ENCODE measurements at places on chromosomes 13 and 19.

DNA sequence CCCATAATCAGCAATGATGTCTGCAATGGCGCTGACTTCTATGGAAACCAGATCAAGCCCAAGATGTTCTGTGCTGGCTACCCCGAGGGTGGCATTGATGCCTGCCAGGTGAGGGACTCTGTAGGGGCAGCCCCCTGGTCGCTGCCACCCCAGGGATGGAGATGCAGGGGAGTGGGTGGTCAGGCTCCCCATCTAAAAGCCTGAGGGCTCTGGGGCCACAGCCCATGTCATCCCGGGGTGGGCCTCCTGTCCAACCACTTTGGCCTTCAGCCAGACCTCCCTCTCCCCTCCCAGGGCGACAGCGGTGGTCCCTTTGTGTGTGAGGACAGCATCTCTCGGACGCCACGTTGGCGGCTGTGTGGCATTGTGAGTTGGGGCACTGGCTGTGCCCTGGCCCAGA, 24.1 kb downstream of the HPN start:
- no peak for DNase-seq

GRCh38 chr13:79405501-79405830, 589 bp downstream of the RBM26 start:
- no peak for DNase-seq

DNA sequence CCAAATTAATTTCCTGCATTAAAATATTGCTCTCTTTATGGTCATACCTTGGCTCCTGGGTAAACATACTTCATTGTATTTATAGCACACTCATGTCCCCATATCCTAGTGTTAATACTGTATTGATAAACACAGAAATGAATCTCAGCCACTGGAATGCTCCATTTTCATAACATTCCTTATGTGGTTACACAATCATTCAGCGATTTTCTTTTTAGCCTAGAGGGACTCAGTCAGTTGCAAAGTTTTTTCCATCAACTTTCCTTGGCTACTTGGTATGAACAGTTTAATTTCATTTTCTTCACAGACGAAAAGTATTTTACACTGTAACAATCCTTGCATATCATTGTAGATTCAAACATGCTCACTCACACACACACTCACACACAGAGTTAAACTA, 471.5 kb downstream of the FGF14 start:
- no peak for DNase-seq

DNA sequence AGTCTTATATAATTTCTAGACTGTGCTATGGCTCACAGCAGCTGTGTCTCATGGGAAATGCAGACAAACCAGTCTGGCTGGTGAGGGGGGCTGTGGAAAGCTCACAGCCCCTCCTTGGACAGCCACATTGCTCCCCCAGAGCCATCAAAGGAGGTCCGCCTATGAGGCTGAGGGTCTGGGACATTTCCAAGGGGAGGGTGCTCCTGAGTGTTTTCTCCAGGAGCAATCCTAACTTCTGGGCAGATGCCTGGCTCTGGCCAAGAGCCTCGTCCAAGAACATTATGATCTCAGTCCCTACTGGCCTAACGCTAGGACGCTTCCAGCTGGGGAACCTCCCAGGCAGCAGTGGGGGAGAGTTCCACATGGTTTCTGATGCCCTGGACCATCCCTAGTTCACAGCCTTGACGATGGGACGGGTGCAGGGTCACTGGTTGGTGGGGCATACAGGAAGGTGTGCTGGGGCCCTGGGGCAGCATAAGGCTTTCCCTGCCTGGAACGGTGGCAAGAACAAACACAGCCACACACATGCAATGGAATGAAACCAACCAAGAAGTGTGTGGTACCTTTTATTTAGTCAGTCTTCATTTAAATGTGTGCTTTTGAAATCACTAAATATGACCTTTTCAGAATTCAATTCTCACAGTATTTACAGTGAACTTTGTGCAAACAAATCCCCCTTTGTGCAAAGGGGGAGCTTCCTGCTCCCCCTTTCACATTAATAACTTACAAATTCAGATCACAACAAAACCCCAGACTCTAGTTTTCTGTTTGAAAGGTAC, 60.6 kb downstream of the CDADC1 start:
- no peak for DNase-seq

- no peak for DNase-seq
These were observed 6.1 kb downstream of the NXNL1 start for GRCh38 chr19:17454576-17455071.

DNA sequence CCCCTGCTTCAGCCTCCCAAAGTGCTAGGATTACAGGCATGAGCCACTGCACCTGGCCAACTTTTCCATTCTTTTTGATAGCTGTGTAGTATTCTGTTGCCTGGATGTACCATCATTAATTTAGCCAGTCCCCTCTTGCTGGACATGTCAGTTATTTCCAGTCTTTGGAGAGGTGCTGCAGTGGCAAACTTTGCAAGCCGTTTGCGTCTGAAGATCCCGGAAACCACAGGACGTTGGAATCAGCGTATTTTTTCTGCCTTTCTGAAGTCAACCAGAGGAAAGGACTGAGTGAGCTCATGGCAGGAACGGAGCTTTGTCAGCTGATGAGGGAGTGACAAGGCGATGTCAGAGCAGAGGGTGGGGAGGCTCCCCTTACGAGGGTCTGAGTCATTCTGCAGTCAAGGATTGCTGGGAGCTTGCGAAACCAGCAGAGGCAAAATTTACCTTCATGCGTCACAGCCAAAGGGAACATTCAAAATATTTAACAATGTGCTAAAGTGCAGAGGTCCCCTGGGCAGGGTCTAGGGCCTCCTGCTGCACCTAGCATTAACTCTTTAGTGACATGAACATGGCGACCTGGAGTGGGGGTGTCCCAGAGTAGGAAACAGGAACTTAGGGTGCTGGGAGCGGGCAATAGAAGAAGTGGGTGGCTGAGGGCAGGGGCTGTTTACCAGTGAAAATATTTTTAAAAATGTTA, 5.6 kb downstream of the C5AR1 start:
- no peak for DNase-seq

DNA sequence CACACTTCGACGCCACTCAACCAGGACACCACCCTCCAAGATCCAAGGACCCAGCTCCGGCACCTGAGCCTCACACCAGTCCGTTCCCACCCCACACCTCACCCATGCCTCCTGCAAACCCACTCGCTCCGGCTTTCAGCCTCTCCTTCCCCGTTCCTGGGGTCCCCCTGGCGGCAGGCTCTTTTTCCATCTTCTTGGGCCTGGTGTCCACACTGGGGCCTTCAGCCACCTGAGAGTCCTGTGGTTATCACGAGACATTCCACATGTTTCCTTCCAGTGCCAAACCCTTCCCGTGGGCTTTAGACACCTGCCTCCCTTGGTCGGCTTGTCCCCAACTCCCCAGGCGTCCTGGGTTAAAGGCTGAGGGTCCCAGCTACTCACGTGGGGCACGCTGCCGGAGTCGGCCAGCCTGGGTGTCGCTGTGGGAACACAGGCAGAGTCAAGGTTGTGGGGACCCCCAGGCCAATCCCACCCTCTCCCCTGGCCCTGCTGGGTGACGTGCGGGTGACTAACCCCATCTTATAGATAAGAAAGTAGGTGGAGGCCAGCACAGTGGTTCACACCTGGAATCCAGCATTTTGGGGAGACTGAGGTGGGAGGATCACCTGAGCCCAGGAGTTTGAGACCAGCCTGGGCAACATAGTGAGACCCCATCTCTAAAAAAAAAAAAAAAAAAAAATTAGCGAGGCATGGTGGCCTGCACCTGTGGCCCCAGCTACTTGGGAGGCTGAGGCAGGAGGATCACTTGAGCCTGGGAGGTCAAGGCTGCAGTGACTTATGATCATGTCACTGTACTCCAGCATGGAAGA, 1.9 kb downstream of the JSRP1 start:
- no peak for DNase-seq

DNA sequence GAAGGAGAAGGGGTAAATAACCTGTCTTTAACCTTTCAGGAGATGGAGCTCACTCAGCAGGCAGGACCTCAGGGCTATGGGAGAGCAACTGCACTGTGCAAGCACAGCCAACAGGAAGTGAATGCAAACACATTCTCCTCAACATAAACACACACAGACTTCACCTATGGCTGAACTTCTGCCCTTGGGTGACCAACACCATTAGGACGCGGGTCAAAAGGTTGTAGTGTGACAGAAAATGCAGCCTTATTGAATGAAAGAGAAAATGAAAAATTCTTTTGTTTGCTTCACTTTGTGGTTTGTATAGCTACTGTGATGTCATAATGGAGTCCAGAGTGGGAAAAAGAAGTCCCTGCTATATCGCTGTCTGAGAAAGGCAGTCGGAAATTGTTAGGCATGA, 323.0 kb downstream of the NDFIP2 start:
- no peak for DNase-seq

DNA sequence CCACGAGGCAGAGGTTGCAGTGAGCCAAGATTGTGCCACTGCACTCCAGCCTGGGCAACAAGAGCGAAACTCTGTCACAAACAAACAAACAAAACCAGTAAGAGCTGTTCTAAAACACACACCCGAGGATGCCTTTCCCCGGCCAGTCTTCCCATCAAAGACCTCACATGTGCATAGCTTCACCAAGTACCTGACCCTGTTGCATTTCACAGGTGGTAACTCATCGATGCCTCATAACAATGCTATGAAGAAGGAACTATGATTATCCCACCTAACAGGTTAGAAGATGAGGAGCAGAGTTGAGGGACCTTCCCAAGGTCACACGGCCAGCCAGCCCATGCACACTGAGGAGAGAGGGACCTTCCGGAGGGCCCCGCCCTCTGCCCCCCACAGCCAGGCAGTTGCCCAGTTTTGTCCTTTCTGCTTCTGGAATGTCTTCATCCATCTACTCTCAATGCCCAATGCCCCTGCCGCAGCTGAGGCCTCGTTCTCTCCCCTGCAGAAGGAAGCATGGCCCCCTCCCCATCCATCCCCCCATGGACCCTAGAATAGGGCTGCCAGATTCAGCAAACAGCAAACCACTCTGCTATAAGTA, 16.8 kb upstream of the LENG8 start:
- DNase-seq, result no peak

GRCh38 chr19:55633861-55634260, 6.9 kb upstream of the ZNF580 start:
- DNase-seq, result no peak

Measured in stimulated activated CD8-positive, alpha-beta memory T cell treated with anti-CD3 and anti-CD28 coated beads, Interleukin-2, amount 100 ng/mL, for 1 hour (primary cell).